ENCODE measurements at places on chromosomes 3 and 15. TPM values are rescaled to one million over a fixed set of nuclear protein-coding genes. Genes with fewer than 3 reads are reported as not detected.

DNA sequence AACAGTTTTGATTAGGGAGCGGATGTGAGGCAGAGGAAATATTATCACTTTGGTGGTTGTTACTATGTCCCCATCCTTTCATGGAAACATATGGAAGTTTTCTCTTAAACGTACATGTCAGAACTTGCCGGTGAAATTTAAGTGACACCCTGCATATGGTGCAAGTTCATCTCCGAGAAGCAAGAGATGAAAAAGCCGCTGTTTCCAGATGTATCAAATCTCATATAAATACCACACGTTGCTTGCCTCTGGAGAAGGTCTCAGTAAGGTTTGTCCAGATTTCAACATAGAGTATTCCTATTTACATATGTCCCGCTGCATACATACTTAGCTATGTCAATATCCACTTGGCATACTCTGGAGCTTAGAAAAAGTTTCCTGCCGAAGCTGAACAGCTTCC, 172.2 kb upstream of the ICE2 start:
- no peak for DNase-seq

- no peak for DNase-seq
Measured at GRCh38 chr3:60697132-60697531, 554.1 kb downstream of the FHIT start.

GRCh38 chr15:58594898-58595297, 154.6 kb downstream of the ADAM10 start:
- DNase-seq = no peak

- no peak for DNase-seq
Measured at GRCh38 chr15:77409259-77410156, 10.4 kb downstream of the PEAK1 start.

GRCh38 chr3:188060840-188061544, 93.0 kb upstream of the LPP start:
- no peak for DNase-seq

DNA sequence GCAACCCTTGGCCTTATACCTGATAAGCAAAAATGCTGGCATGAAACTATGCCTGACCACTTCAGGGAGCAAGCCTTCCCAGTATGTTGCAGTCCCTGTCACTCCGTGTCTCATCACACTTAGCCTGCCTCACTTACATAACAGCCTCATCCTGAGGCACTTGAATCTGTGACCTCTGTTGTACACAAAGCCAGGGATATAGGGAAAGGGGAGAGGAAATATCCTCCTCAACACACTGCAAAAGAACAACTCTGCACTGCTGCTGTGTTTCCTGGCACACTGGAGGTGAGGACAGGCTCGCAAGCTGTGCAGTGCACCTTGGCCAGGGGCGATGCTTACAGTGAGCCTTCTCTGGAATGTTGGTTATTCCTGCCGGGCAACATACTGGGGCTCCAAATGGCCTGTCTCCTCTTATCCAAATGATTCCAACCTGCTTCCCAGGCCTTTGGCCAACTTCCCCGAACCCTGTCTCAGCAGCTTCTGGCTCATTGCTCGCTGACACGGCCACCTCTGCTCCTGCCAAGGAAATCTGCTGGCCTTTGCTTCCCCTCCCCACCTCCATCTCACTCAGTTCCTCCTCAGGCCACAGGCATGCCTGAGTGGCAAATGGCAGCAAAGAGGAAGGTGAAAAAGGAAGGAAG, 109.2 kb downstream of the CD47 start:
- DNase-seq = no peak

GRCh38 chr15:28097656-28098359, 1.3 kb downstream of the OCA2 start:
- DNase-seq = no peak

DNA sequence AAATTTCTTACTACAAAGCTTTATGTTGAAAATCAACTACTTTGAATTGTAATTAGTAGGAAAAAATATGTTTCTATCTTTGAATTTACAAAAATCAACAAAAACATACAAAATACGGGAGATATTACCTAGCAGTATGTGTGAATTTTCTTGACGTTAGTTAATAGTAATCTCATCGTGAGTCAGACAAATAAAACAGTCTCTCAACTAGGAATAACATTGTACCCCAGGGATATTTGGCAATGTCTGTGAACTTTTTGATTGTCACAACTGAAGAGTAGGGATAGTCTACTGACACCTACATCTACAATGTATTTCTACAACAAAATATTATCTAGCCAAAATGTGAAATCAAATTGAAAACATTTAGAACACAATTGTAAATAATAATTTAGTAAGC, 250.3 kb downstream of the POLQ start:
- DNase-seq = no peak

DNA sequence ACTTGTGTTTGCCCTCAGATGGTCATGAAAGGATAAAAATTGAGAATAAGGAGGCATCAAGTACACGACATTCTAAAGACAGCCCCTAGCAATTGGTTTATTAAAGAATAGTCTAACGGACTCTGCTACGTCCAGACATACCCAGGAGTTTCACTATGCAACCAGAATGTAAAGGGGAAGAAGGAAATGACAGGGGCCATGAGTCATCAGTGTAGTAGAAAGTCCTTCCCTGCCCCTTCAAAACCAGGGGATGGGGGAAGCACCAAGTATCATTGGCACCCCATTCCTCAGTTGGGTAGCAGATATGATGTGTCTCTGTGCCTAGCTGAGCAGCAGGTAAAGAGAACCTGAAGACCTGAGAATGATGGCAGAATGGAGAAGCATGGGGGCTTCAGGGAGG, 367.4 kb downstream of the IL20RB start:
- DNase-seq = no peak

DNA sequence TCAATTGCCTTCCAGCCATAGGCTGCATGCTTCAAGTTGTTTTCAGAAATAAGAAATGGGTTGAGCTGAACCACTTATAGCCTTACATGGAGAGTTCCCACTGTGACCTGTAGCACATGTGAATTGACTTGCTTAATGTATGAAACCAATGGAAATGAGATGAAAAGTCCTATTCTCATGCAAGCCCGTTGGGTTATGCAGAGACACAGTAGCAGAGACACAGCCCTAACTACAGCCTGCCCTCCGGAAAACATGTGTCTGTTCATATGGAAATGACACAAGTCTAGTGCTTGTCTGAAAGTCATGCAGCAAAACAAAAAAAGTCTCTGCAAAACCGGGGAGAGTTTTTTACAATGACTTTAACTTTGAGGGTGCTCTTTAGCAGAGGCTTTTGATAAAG, 14.5 kb downstream of the HIGD2B start:
- no peak for DNase-seq

DNA sequence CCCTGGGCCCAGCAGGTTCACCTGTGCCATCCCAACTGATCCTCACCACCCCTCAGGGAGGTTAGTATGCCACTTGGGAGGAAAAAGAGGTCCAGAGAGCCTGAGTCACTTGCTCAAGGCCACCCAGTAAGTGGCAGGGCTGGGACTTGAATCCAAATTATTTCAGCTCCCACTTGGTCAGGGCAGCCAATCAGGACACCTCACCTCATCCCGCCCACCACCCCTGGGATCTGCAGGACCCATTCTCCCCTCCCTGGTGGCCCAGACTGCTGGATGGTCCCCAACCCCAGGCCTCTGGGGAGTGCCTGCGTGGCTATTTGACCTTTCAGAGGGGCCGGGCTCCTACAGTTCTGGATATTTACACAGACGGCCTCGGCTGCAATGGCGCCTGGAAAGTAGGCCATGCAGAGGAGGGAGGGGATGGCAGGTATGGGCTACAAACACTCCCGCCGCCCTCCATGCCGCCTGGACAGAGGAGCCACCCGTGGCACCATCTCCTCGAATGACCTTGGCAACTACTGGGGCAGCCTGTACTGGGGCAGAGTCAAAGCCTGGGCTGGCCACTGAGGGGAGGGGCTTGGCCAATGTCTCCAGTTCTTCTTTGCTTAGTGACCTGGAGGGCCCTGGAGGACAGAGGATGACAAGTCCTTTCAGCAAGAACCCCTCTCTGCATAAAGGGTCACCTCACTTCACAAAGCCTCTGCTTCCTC, 153.6 kb upstream of the LINGO1 start:
- peak; percentile 16 for DNase-seq

- no peak for DNase-seq
Measured at GRCh38 chr3:11289864-11290263, 17.7 kb downstream of the ATG7 start.

DNA sequence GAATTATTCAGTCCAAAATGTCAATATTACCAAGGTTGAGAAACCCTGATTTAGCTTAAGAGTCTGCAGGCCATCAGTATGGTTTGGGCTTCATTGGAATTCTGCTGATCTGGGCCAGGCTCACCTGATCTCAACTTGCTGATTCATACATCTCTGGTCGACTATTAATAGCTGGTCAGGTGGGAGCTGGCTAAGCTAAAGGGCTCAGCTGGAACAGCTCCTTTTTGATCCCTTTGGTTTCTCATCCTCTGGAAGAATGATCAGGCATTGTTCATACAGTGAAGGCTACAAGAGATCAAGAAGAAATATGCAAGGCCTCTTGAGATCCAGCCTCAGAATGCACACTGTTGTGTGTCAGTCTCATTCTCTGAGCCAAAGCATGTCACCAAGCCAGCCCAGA, 123.3 kb upstream of the MME start:
- no peak for DNase-seq

- no peak for DNase-seq
Measured at GRCh38 chr3:170178651-170179050, 2.9 kb downstream of the PHC3 start.

DNA sequence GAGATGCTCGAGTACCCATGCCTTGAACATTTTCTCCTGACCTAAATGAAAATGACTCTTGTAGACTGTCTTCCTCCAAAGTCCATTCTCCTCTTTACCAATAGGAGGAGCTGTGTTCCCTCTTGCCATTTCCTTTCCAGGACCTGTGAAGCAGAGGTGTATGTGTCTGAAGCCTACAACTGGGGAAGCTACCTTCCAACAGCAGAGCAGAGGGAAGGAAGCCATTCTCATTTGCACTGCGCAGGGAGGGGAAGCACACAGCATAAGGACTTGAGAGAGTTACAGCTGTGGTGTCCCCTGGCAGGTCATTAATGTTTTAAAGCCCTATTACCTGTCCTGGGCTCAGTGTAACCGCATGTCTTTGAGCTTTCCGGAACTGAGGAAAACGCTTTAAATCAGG, 38.7 kb downstream of the HSPBAP1 start:
- DNase-seq = no peak

DNA sequence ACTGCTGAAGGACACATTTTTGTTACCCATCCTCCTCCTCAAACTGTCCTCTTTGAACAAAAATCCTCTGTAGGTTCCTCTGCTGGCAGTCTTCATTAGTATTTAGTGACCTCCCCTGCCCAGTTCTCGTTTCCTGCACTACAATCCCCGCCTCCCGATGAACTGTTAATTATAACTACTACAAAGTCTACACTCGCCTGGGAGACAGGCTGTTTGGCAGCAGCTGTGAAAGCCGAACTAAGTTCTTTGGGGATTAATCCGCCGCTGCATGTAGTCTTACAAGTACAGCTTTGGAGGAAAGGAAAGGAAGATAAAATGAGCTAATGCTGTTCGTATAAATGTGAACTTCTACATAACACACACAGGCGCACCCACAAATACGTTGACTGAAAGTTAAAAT, 160.0 kb upstream of the WNT5A start:
- no peak for DNase-seq

GRCh38 chr3:186509423-186509822, 34.8 kb downstream of the CRYGS start:
- no peak for DNase-seq

DNA sequence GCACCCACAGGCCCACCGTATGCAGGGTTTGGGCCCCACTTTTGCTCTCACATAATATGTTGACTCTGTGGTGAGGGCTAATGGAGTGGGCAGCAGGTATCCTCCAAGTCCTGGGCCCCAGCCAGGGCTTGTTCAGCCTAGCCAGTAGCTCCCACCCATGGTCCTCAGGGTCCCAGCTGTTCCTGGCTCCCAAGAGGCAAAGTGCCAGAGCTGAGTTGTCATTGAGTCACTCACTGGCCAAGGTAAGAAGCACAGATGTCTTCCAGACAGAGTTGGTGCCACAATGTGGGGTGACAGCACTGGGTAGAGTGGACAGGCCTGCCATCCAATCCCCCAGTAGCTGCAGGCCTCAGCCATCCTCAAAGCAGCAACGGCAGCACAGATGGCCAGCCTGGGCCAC, 4.3 kb downstream of the SHF start:
- DNase-seq = no peak

DNA sequence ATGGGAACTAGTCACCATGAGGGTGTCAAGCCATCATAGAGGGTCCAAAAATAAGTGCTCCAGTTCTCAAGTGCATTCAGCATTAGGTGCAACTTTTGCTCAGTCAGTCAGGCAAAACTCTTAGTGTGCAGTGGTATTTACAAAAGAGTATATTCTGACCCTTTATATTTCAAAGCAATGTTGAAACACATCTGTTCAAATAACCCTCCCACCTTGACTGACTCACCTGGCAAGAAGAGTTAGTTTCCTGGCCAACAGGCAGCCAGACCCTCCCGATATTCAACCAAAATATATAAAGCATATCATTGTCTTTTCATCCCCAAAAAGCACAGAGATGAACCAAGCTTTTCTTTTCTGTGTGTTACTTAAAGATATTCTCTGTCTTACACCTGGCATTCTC, 7.6 kb upstream of the COL8A1 start:
- DNase-seq = no peak

- DNase-seq = no peak
Measured at GRCh38 chr15:92634671-92635201, 20.8 kb downstream of the FAM174B start.

GRCh38 chr15:96320703-96321638, 9.5 kb upstream of the NR2F2 start:
- no peak for DNase-seq

PPP1R14D gene
- 0.55 TPM for total RNA-seq

SLC51A gene
- 35.1 TPM for total RNA-seq

CYP1A1 gene
- total RNA-seq = 0.31 TPM

LHFPL4 gene
- 1.3 TPM for total RNA-seq

AP3B2 gene
- 15.5 TPM for total RNA-seq

ATP13A5 gene
- total RNA-seq = 0.16 TPM

XYLB gene
- 12.4 TPM for total RNA-seq

C2CD4A gene
- total RNA-seq = 0.39 TPM

RTP2 gene
- total RNA-seq = 0.71 TPM

MORC1 gene
- 16.0 TPM for total RNA-seq

CISH gene
- 3.7 TPM for total RNA-seq

RFTN1 gene
- total RNA-seq = 25.7 TPM

GATM gene
- total RNA-seq = 386 TPM

Data from testis (tissue), 5 donors.